ENCODE measurements at places on chromosomes 12 and 14. TPM values are rescaled to one million over a fixed set of nuclear protein-coding genes. Genes with fewer than 3 reads are reported as not detected.

Gene SAMD15
- 1.7 TPM for total RNA-seq

Gene HAL
- under 0.01 TPM for total RNA-seq

Gene CDH24
- total RNA-seq = 8.9 TPM

Gene RARG
- total RNA-seq = 4.9 TPM

Gene PROX2
- total RNA-seq = not detected

Gene SYT10
- not detected for total RNA-seq

Gene SLC25A21
- 2.4 TPM for total RNA-seq

Gene BTBD6
- 54.1 TPM for total RNA-seq

Gene TC2N
- total RNA-seq = under 0.01 TPM

Gene KRT75
- not detected for total RNA-seq

Measured in thoracic aorta endothelial cell (primary cell).